Renal pelvis (tissue), 12 donors: ENCODE measurements at places on chromosomes 5 and 9. TPM values are rescaled to one million over a fixed set of nuclear protein-coding genes. Genes with fewer than 3 reads are reported as not detected.

CEP120 gene
- 18.3 TPM for polyA plus RNA-seq

ALDH1A1 gene
- 292 TPM for polyA plus RNA-seq

LIX1 gene
- polyA plus RNA-seq = 4.7 TPM

EQTN gene
- not detected for polyA plus RNA-seq

ZBTB43 gene
- polyA plus RNA-seq = 18.8 TPM

CCDC183 gene
- polyA plus RNA-seq = 5.7 TPM

ADGRD2 gene
- 0.37 TPM for polyA plus RNA-seq

CDC20B gene
- 0.64 TPM for polyA plus RNA-seq

RFX3 gene
- 21.3 TPM for polyA plus RNA-seq

HAPLN1 gene
- 4.5 TPM for polyA plus RNA-seq
